Activated T-helper 17 cell treated with anti-CD3 and anti-CD28 coated beads, Interleukin-2, amount 50 U/mL, for 72 hours (primary cell): ENCODE measurements at places on chromosomes 7 and 10. TPM values are rescaled to one million over a fixed set of nuclear protein-coding genes. Genes with fewer than 3 reads are reported as not detected.

DNA sequence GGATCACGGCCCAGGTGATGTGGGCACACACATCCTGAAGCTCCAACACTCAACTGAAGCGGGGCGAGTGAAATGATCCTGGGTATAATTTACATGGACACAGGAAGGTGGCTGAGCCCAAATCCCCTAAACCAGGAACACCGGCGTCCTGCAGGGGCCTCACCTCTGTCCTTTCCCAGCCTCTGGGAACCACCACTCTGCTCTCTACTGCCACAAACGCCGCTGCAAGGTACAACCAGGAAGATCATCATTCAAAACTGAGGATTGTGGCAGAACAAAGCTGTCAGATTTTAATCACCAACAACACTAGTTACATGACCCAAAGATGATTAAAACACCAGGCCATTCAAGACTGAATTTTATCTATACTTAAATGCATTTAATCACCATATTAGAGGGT, 104.0 kb downstream of the DIP2C start:
- ATAC-seq, result no peak

DNA sequence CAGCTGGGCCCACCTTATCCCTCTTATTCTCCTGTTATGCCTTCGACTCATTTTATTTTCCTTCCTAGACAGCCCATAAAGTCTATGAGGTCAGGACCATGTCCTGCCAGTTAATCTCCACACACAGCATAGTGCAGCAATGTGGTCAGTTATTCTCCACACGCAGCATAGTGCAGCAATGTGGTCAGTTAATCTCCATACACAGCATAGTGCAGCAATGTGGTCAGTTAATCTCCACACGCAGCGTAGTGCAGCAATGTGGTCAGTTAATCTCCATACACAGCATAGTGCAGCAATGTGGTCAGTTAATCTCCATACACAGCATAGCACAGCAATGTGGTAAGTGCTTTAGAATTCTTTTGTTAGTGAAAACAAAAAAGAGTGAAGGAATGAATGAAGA, 77.8 kb downstream of the TEX36 start:
- ATAC-seq, result no peak

The HOGA1 gene
- not detected for total RNA-seq

The NUTM2E gene
- total RNA-seq, result 0.28 TPM

The HHEX gene
- total RNA-seq, result 0.53 TPM

The CUZD1 gene
- total RNA-seq, result 2.6 TPM

The MEST gene
- 0.99 TPM for total RNA-seq
